CD4-positive, alpha-beta T cell (primary cell): ENCODE measurements at places on chromosomes 7 and 10. TPM values are rescaled to one million over a fixed set of nuclear protein-coding genes. Genes with fewer than 3 reads are reported as not detected.

The CABCOCO1 gene
- not detected for total RNA-seq

The GAD2 gene
- not detected for total RNA-seq

The OPN1SW gene
- total RNA-seq = not detected

The PIP gene
- not detected for total RNA-seq
